ENCODE measurements at places on chromosomes 11 and 22. TPM values are rescaled to one million over a fixed set of nuclear protein-coding genes. Genes with fewer than 3 reads are reported as not detected.

DNA sequence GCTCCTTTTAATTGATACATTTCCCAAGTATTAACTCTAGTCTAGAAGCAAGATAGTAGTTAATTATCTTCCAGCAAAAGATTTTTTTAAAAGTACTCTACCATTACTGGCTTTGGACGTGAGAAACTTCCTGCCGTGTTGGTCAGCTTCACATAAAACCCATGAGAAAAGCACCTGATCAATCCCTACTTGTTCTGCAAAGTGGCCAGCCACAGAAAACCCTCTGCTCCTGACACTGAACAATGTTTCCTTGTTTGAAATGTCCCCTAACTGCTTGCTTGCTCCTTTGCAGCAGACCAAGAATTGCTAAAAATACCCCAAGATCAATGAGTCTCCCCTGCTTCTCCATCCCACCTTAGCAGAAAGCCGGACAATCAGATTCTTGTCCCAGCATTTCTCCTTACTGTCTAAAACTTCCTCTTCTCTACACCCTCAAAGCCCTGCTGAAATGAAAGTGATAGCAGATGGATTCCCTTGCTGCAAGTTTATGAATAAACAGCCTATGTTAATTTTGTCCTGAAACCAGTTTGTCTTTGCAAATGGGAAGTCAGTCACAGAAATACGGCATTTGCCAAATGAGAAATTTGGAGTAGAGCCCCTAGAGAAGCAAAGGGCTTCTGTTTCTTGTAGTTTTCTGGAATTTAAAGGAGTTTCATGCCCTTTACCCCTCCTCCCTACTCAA, 207.1 kb upstream of the ARHGAP20 start:
- no peak for DNase-seq

The COMMD9 gene
- 23.9 TPM for total RNA-seq

- peak; percentile 76 for DNase-seq
These were observed 2.1 kb downstream of the WEE1 start for GRCh38 chr11:9575260-9576240.

- DNase-seq = no peak
These were observed 93.9 kb upstream of the API5 start for GRCh38 chr11:43217849-43218248.

- no peak for DNase-seq
These were observed 8.3 kb downstream of the CLCF1 start for GRCh38 chr11:67364783-67365722.

GRCh38 chr11:62721994-62722393, 5.3 kb downstream of the HNRNPUL2 start:
- no peak for DNase-seq

- no peak for DNase-seq
These were observed 44.0 kb upstream of the ATXN10 start for GRCh38 chr22:45627489-45628233.

DNA sequence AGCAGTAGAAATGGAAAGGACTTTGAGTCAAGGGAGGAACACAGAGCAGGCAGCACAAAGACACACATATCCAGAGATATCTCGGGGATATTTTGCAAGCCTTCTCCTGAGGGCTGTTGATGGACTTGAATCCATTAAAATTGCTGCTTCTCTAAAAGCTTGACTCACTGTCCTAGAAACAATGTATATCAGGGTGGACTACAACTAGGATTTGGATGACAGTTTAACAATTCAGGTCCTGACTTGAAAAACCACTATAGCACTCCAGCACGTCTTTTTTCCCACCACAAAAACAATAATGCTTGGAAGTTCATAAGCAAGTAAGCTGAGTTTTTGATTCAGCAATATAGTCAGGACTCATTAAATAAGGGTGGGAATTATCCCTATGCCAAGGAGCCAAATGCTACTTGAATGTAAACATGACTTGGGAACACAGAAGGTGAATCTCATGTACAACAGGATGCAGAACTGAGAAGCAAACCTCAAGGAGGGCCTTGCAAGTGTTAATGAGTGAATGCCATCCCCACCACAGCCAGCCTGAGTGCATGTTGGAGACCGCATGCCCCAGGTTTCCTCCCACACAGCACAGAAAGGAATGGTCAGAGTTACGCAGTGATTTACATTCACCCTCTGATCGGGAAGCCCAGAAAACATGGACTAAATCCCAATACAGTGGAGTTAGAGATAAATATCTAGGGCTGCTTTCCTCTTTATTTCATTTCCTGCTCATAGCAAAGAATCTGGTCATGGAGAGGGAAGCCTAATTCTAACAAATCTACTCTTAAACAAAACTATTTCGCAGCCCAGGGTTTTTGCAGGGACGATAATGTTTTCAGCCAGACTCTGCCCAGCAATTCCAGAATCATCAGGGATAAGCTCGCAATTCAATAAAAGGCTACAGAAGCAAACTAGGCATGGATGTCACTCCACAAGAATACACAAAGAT, 98.4 kb upstream of the OR9G4 start:
- no peak for DNase-seq

DNA sequence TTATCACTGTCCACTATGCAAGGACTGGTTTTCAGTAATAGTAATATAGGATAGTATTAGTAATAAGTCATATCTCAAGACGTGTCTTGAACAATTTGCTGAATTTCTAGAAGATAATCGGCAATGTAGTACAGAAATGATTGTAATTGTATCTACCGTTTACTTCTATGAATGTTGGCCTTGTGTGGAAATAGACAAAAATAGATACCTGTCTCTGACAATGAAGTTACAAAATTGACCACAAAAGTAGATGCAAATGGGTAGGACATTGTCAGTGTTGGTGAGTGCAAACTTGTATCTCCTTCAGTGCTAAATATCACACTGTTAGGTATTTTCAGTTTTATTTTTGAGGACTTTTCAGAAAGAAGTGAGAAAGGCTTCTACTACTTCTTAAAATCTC, 43.1 kb downstream of the SVIP start:
- no peak for DNase-seq

- DNase-seq = no peak
These were observed 148.9 kb downstream of the BRD1 start for GRCh38 chr22:49678842-49679170.

The FJX1 gene
- total RNA-seq = 24.2 TPM

The WNT11 gene
- total RNA-seq = 1.4 TPM

The FXYD6 gene
- 15.8 TPM for total RNA-seq

- no peak for DNase-seq
These were observed 8.2 kb upstream of the BACE1-AS start for GRCh38 chr11:117282956-117283355.

The OR51V1 gene
- not detected for total RNA-seq

DNA sequence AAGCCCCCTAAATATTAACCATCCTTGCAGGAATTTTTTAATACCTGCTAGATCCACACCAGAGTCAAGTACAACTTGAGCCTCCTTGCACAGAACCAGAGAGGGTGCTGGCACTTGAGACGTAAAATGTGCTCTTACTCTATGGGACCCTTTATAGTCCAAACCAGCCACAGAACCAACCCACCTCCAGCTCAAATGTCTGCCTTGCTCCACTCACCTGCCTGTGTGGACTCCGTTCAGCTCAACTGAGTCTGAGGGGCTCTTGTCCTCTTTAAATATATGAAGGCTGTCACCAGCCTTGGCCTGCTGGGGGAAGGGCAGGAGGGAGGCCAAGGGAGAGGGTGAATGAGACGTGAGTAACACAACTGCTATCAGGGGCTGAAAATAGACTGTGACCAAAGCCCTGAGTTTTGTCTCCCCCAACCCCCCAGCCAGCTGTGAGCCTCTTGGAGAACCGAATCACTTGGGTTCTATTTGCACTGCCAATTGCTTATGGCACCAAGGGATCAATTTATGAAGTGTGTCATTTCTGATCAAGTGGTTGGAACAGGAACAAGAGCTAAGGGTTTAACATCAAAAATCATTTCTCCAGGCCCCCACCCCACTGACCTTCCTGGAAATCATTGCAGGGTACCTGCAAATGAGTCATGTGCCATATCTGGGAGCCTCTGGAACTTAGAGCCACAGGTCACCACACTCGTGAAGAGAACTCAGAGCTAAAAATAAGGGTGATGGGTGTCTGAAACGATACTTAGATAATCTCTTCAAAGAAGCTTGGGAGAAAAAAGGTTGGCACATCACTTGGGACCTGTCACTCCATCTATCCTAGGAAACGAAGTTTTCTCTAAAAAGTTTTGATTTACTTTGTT, at the start of gene CSRP3:
Gene CSRP3 (minus strand): TSS at position 247 of the 869 bp plus-strand sequence. CDS start 9,535 bp downstream, outside the sequence.
- DNase-seq = peak; percentile 11

DNA sequence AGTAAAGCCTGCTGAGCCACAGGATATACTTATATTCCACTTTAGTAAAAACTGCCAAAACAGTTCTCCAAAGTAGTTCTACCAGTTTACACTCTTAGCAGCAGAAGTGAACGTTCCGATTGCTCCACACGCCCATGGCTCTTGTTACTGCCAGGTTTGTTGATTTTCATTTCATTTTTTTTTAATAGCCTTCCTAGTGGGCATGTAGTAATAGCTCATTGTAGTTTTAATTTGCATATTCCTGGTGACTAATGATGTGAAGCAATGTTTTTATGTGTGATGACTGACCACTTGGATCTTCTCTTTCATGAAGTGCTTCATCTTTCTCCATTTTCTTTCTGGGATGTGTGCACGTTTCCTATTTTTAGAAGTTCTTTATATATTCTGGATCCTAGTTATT, 4.8 kb upstream of the C11orf97 start:
- no peak for DNase-seq

GRCh38 chr11:14336507-14337503, 22.2 kb downstream of the RRAS2 start:
- peak; percentile 74 for DNase-seq

- no peak for DNase-seq
These were observed 193.1 kb downstream of the IGLL1 start for GRCh38 chr22:23386822-23387580.

GRCh38 chr11:8360086-8360828, 96.6 kb upstream of the LMO1 start:
- DNase-seq = no peak

GRCh38 chr22:41709341-41709740, 10.0 kb downstream of the MEI1 start:
- no peak for DNase-seq

The P4HA3 gene
- 2.5 TPM for total RNA-seq

The CHCHD10 gene
- 3.5 TPM for total RNA-seq

GRCh38 chr11:70866834-70867233, 385.5 kb downstream of the SHANK2 start:
- DNase-seq = no peak

The IGSF22 gene
- not detected for total RNA-seq

DNA sequence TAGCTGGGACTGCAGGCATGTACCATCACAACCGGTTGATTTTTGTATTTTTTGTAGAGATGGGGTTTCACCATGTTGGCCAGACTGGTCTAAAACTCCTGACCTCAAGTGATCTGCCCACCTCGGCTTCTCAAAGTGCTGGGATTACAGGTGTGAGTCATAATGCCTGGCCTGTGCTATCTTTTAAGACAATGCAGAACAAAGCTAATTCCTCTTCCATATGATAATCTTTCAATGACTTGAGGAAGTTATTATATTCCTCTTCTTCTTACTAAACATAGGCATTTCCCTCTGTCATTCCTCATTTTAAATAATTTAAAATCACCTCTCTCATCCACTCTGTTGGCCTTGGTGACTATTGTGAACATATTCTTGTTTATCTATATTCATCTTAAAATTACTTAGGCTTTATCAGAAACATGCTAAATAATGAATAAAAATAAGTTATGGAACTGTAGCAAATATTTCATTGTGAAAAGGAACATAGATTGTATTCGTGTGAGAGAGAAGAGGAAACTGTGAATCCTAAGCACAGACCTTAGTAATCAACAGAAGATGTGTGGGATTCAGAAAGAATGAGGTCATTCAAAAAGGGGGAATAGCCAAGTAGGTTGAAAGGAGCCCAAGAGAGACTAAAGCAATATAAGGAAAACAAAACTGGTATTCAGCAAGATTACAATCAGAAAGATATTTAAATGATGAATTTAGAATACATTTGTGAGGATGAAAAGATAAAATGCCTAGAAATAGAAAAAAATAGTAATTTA, 269.4 kb downstream of the TTC28 start:
- peak; percentile 31 for DNase-seq

DNA sequence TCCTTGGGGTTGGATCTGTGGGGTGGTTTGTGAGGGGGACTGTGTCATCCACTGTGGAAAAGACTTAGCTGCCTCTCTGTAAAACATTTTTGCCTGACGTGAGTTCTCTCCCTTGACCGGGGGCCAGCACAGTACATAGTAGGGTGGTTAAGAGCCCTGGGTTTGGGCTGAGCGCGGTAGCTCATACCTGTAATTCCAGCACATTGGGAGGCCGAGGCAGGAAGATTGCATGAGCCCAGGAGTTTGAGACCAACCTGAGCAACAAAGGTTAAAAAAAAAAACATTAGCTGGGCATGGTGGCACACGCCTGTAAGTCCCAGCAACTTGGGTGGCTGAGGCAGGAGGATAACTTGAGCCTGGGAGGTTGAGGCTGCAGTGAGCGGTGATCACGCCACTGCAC, 74.7 kb upstream of the WNT7B start:
- no peak for DNase-seq

DNA sequence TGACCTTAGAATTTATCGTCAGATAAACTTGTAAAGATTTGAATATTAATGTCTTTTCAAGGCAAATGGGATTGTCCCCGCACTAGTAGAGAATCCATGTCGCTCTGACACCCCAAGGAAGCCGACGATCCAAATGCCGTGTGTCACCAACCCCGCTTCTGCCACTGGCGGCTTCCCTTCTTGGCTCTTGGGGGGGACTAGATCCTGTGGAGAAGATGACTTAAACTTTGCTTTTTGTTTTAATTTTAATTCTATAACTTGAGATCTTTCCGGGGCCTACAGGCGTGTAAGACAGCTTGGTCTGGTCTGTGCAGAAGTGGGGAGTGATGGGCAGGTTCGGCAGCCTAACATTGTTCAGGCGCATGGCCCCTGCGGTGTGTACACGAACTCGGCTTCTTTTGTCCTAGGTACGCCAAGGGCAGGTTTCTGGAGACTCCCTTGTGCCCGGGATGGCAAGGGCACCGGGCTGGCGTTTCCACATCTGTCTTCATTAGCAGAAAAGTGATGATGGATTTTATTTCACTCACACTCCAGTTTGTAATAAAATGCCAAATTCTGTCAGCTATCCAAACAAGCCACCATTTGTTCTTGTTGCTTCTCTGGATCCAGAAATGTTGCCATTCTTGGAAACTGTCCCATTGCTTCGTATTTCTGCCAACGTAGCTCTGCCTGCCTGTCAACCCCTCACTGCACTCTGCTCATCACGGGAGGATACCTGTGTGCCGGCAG, 6.7 kb downstream of the YDJC start:
- no peak for DNase-seq

GRCh38 chr22:19848298-19849224, 6.1 kb downstream of the GNB1L start:
- peak; percentile 45 for DNase-seq

DNA sequence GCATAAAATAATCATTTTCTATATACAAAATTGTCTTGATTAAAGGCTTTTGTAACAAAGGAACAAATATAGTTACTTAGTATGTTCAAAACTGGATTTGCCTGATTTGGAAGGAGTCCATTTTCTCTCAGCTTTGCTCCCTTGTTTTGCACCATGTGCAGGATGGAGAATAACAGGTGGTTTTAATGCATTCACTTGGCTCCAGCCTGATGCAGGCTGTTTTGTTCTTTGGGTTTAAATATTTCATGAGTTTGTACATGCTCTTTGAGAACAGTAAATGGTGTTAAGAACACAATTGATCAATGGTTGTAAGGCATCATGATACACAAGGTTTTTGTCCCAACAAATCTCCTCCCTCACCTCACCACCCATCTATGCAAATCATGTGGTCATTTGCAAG, 886.9 kb upstream of the CCDC90B start:
- DNase-seq = no peak

- DNase-seq = no peak
These were observed 61.1 kb downstream of the FDX1 start for GRCh38 chr11:110490886-110491285.

- DNase-seq = no peak
These were observed 863 bp downstream of the SIAE start for GRCh38 chr11:124672536-124673215.
